Kidney epithelial cell (primary cell): ENCODE measurements at places on chromosomes 12 and 14.

DNA sequence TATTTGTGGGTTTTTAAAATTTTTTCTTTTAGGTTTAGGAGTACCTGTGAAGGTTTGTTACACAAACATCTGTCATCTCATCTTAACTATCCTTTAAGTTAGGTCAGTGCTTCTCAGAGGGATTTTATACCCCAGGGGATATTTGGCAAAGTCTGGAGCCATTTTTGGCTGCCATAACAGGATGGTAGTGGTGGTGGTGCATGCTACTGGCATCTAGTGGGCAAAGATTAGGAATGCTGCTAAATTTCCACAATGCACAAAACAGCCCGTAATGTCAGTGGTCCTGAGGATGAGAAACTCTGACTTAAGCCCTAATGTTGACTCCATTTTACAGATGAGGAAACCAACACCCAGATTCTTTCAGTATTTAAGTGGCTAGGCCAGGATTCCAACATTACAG is 85.2 kb upstream of the MYF6 start:
- DNase-seq: no peak

- no peak for DNase-seq
These were observed 201.8 kb downstream of the ESR2 start for GRCh38 chr14:64092338-64092737.

DNA sequence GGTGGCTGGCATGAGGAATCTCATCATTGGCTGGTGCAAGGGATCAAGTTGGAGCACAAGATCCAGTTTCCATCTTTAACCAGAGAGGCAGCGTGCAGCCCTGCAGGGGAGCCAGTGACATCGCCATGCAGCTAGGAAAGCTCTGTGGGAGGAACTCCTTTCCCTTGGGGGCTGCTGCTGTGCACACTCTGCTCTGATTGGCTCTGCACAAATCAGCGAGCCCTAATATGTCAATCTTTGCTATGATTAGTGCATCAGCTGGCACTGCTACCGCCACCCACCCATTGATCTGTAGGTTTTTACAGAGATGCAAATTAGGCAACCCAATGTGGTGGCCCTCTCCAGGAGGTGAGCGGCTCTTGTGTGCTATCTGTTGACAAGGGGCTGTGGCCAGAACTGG is 262.6 kb downstream of the PCNX1 start:
- DNase-seq: no peak

GRCh38 chr14:100350986-100351385 is 27.8 kb downstream of the SLC25A47 start:
- no peak for DNase-seq

DNA sequence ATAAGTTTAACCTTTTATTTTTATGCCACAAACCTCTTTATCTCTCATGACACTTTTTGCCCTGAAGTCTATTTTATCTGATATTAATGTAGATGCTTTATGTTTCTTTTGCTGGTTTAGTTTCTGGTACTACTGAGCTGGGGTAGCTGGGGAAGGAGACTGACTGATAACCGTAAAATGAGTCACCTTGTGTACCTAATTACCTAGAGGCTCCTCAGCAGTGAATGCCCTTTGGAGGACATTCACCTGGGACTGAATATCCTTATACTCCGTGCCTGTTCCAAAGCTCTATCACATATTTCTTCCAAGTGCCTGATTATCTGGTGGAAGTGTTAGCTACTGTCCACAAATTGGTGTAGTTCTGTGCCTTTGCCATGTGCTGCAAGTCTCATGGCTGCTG is 13.9 kb downstream of the ATL1 start:
- no peak for DNase-seq

DNA sequence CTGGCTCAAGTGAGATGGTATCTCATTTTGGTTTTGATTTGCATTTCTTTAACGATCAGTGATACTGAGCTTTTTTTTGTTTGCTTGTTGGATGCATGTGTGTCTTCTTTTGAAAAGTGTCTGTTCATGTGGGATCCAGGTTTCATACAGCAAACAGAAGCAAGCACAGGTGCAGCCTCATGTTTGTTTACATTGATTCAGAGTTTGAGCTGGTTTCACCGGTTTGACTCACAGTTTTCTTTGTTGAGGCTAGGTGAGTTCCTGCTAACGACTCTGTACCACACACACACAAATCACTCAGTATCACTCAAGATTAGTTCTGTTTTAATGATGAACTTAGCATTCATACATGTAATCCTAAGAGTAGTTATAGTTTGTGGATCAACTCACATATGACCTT is 3.7 kb downstream of the OR10G2 start:
- peak; percentile 2 for DNase-seq

DNA sequence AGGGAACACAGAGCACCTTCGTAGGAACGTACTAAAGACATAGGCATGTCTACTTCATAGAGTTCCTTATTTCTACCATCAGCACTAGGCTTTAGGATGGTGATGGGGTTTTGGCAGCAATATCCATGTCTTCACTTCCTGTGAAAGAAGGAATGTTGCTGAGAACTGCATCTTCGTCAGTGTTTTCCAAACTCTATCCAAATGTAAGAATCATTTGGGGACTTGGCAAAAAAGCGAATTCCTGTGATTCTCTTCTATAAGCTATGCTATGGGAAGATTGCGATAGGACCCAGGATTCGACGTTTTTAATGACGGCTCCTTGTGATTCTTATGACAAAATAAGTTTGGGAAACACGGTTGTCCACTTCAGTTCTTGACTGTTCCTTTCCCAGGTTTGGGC is 39.8 kb downstream of the AKAP3 start:
- DNase-seq: no peak

DNA sequence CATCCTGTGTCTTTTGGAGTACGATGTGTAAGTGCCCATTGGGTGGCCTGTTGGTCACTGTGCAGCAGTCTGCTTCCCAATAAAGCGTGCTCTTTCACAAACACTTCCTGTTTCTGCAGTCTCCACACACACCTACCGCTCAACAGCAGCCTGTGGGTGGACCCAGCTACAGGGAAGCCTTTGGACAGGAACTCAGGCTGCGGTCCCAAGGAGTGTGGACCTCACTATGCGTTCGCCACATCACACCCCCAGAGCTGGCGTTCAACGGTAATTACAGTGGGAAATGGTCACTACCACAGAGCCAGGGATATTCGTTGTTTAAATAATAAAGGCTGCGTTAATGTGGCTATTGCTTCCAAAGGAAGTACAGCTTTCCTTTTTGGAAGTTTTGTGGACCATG is 16.2 kb downstream of the PSMC1 start:
- DNase-seq: no peak

DNA sequence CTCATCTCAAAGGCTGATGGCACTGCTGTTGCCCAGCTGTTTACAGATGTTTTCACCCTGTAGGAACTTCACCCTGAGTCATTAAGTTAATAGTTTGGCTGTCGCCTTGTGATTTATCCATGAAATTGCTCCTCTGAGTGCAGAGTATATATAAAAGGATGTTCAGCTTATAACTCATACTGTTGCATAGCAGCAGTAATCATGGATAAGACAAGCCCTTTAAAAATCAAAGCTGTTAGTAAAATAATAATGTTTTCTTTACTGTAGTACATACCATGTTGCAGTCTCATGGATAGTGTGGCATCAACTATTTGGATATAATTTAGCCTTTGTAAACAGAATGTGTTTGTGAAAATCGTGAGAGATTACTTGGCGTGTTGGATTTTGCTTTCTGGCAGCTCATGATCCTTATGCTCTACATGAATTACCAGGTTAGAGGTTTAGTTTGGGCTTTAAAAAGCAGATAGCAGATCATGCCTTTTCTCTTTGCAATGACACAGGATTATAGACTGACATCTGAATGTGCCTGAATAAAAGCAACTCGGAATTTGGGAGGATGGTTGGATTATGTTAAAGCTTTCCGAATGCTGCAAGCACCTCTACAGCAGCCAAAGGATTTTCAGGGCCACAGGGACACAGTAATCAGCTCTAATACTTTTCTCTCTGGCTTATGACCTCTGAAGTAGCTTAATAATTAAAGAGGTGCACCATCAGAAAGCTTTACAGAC is 279.7 kb upstream of the ATP2B1 start:
- DNase-seq: no peak

DNA sequence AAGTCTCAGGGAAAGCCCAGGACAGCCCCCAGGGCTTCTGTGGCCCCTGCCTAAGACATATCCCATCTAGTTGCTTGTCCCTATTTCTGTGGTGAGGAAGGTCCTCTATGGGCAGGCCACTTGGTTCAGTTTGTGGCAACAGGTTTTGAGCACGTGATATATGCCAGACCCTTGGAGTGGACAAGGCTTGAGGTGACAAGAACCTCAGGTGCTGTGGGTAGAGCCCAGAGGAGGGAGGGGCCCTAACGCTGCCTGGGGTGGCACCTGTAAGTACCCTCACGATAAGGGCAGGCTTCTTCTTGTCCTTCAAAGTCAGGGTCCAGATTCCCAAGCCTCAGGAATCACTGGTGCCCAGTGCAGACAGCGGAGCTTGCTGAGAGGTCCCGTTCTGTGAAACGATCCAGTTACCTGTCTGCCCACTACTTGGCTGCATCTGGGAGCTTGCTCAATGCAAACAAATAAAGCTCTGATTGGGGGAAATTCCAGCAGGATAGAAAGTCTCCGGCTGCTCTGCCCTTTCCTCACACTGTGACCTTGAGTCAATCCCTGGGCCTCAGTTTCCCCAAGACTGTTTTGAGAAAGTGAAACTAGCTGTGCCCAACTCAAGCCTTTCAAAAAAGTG is 47.7 kb upstream of the FAM181A start:
- DNase-seq: no peak

DNA sequence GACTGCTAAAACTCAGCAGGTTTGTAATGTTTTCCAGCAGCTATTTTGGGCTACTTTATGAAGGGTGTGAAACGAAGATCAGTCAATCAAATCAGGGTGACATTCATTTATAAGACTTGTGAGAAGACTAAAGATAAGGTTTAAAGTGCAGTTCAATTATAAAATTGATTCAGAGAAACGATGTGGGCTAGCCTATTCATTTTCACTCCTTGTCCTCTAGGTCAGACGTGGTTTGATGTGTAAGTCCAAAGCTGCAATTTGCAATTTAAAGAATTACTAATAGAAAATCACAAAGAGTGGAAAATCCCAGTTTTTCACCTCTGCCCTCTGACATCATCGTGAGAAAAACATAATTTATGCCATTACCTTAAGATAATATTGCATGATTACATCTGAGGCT is 243.5 kb upstream of the NOVA1 start:
- no peak for DNase-seq

DNA sequence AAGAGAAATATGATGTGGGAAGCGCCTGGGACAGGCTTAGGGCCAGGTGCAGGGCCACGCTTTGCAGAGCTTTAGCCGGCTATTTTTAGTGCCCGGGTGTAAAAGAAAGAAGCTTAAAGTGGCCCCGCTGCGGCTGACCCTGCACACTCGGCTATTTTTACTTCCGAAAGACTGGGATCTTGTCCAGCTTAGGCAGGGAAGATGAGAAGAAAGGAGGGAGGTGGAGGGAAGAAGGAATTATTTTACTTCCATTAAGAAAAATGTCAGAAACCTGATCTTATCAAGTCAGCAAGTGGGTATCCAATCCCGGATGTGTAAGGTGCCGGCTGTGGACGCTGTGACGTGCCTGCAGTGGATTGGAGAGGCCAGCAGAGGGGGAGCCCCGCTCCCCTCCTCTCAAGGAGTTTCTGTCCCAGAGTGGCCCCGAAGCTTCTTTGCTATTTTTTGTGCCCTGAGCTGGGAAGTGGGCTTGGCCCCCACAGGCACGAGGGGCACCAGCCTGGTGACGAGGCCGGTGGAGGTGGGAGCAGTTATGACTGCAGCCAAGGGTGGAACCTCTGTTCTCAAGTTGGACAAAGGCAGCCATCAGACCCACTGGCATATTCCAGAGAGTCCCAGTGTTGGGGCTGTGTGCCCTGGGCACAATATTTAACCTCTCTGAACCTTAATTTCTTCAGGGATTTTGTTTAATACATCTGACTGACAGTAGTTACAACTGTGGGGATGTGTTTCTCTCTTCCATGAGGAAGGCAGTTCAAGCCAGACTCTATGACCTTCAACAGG is 97.7 kb downstream of the ESRRB start:
- DNase-seq: no peak

- DNase-seq: no peak
These were observed 3.6 kb downstream of the FOXA1 start for GRCh38 chr14:37591311-37591940.

DNA sequence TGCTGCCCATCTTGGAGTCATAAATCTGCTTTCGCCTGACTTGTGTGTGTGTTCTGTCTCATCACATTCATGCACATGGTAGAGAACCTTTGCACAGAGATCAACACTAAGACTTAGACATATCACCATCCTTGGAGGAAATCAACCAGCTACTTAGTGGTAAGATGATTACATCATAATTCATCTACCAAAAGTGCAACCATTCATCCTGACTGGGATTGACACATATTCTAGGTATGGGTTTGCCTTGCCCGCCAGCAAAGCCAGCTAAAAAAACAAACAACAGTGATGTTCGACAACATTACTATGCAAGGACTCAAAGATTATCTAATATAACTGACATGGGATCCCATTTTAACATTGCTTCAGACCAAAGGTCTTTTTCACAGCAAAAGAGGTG is 228.7 kb downstream of the NUAK1 start:
- no peak for DNase-seq

GRCh38 chr12:29895966-29896365 is 112.2 kb upstream of the TMTC1 start:
- no peak for DNase-seq

- DNase-seq: no peak
These were observed 18.6 kb upstream of the PRKAB1 start for GRCh38 chr12:119649202-119649808.

DNA sequence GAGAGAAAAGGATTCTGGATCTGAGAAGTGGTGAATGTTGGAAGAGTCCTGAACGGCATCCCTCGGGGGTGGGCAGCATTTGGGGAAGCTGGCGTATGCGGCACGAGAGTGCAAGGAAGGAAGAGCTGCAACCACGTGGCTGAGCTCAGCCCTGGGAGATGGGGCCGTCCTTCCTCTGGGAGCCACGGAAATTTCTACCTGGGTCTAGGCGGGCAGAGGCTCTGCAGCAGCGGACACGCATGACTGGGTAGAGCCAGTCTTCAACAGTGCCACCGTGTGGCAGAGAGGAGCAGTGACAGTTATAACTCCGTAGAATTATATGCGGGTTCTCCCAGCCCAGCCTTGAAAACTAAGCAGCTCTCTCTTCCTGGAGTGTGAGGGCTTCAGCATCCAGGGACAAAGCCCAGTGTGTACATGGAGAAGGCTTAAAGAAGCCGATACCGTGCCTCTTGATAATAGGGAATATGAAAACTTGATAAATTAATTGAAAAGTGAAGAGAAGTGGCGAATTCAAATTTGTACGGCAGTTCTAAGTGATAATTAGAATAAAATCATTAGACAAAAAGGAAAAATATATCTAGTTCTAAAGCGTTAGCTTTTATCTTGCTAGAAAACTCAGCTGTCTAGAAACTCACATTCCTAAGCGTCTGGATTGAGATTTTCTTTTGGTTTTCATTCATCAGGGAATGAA is 82.9 kb upstream of the STXBP6 start:
- no peak for DNase-seq

GRCh38 chr12:72267974-72268373 is 4.2 kb upstream of the TRHDE start:
- no peak for DNase-seq

GRCh38 chr12:47828008-47828975 is 8.6 kb upstream of the HDAC7 start:
- DNase-seq: no peak
